ENCODE measurements at places on chromosomes 11 and 22. TPM values are rescaled to one million over a fixed set of nuclear protein-coding genes. Genes with fewer than 3 reads are reported as not detected.
A peak's percentile ranks its signal among the peaks of the same experiment; 100 is the strongest.

DNA sequence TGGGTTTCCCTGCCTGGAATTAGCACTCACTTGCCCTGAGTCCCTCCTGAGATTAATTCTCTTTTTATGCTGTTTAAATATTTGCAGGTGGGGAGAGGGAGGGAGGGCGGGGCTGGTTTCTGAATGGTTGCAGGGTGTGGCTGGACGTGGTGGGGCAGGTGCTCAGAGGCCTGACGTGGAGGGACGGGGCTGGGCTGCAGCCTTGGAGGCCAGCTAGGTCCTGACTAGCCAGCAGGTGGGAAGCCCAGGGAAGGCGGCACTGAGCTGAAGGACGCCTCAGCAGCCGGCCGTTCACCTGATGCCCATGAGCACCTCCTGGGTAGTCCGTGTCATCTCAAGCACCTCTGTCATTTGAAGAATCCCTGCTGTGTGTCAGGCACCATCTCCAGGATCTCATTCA, 21.3 kb downstream of the SGSM1 start:
- DNase-seq, result no peak
- H3K27ac ChIP-seq, result no peak overlapping the region
- H3K4me3 ChIP-seq, result no peak overlapping the region
- H3K36me3 ChIP-seq, result no peaks in the 10 kb centered on the region
- H3K27me3 ChIP-seq, result no peaks in the 10 kb centered on the region

DNA sequence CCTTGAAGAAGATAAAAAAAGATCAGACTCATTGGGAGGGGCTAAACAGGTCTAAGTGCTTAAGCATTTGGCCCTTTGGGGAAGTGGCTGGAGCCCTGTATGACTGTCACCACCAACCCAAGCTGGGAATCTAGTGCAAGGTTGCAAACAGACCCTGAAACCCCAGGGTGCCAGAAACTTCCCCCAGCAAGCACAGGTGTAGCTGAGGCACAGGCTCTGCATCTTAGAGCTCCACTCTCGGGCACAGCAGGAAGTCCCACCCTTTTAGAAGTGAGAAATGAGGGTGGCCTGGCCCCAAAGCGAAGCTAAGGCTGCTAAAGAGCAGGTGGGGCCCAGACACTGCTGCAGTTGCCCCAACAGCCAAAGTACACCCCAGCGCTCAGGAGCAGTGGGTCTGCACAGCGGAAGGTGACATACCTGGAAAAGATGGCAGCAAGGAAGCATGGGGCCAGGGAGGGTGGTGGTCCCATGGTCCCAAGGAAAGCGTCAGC, 5.8 kb upstream of the KDM2A start:
- DNase-seq, result no peak
- peak overlapping the region; percentile 71 for H3K27ac ChIP-seq
- H3K36me3 ChIP-seq, result no peaks in the 10 kb centered on the region

GRCh38 chr11:6824136-6824823, 21.2 kb upstream of the OR10A5 start:
- no peak overlapping the region for H3K4me3 ChIP-seq
- DNase-seq, result no peak
- peaks cover 10% of the 10 kb centered on the region for H3K4me1 ChIP-seq

- H3K27ac ChIP-seq, result no peak overlapping the region
- no peaks in the 10 kb centered on the region for H3K36me3 ChIP-seq
- peaks cover 47% of the 10 kb centered on the region for H3K4me1 ChIP-seq
- no peaks in the 10 kb centered on the region for H3K27me3 ChIP-seq
- no peak overlapping the region for H3K4me3 ChIP-seq
- DNase-seq, result no peak
Measured at GRCh38 chr22:40472051-40472450, 101.7 kb downstream of the SGSM3 start.

- peaks cover 51% of the 10 kb centered on the region for H3K4me1 ChIP-seq
- no peak overlapping the region for H3K4me3 ChIP-seq
- peaks cover 2% of the 10 kb centered on the region for H3K36me3 ChIP-seq
- H3K27me3 ChIP-seq, result no peaks in the 10 kb centered on the region
Measured at GRCh38 chr11:95586155-95586554, 203.4 kb downstream of the FAM76B start.

DNA sequence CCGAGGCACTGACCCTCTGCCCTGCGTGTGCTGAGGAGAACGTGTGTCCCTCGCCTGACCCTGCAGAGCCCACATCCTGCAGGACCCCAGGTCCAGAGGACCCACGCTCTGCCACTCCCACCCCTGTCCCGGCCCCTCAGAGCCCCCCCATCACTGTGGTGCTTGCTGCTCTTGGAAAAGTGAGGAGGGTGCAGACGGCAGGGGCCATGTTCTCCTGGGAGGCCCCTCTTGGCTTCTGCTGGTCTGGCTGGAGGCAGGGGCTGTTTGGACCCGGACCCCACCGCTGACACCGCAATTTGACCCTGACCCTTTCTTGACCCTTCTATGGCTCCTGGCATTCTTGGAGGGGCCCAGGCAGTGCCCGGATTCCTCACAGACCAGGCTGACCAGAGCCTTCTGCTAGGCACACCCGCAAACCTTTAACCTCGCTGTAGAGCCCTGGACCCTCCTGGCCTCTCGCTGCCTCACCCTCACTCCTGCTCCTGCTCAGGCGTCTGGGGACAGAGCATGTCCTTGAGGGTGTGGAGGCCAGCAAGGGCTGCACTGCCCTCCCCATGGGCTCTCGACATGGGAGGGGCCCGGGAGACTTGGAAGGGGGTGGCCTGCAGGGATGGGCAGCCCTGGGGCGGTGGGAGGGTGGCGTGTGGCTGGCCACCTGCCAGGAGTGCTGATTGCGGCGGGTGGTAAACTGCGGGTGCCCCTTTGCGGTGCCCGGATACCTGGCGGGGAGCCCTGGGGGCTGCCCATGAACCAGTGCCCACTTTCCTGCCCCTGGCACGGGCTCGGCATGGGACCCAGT, 37.0 kb upstream of the MUC5AC start:
- no peaks in the 10 kb centered on the region for H3K27me3 ChIP-seq
- no peak overlapping the region for H3K27ac ChIP-seq

DNA sequence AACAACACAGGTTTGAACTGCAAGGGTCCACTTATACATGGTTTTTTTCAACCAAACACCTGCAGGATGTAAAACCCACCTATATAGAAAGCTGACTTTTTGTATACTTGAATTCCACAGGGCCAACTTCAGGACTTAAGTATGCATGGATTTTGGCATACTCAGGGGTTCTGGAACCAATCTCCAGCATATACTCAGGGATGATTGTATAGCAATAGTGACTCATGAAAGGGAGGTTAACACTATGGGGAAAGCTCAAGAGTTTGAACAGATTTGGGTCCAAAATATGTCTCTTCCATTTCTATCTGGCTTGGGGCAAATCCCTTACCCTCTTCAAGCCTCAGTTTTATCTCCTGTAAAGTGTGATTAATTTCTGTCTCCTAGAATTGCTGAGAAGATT, 94.9 kb downstream of the MICAL2 start:
- peaks cover 78% of the 10 kb centered on the region for H3K4me1 ChIP-seq
- peak overlapping the region; percentile 18 for H3K27ac ChIP-seq
- peak overlapping the region; percentile 83 for H3K4me3 ChIP-seq
- H3K27me3 ChIP-seq, result no peaks in the 10 kb centered on the region

- H3K36me3 ChIP-seq, result peaks cover 11% of the 10 kb centered on the region
- H3K27me3 ChIP-seq, result peaks cover 36% of the 10 kb centered on the region
- DNase-seq, result peak; percentile 82
- peaks cover 37% of the 10 kb centered on the region for H3K4me1 ChIP-seq
- H3K27ac ChIP-seq, result no peak overlapping the region
Measured at GRCh38 chr11:57480409-57481137, 20.2 kb downstream of the RTN4RL2 start.

DNA sequence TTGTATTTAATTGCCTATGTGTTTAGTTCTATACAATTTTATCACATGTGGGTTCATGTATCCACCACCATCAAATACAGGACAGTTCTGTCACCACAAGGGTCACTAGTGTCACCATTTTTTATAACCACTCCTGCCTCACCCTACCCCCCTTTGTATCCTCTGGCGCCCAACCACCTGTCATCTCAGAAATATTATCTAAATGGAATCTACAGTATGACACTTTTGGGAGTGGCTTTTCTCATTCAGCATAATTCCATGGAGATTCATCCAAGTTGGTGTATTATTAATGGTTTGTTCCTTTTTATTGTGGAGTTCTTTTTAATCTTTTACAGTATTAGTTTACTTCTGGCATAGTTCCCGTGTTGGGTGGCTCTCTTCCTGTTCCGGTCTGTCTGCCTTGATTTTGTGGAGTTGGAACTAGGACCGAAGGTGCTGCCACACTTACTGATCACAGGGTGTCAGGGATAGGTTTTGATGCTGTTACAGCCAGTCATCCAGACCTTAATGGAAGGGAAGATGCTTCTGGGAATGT, 58.5 kb downstream of the TNRC6B start:
- no peak for DNase-seq
- no peak overlapping the region for H3K27ac ChIP-seq
- peaks cover 71% of the 10 kb centered on the region for H3K4me1 ChIP-seq
- no peaks in the 10 kb centered on the region for H3K27me3 ChIP-seq

GRCh38 chr11:606245-606644, 9.5 kb downstream of the IRF7 start:
- no peak overlapping the region for H3K4me3 ChIP-seq
- no peaks in the 10 kb centered on the region for H3K4me1 ChIP-seq
- no peak overlapping the region for H3K27ac ChIP-seq
- no peaks in the 10 kb centered on the region for H3K27me3 ChIP-seq

- peaks cover 61% of the 10 kb centered on the region for H3K4me1 ChIP-seq
- peak; percentile 44 for DNase-seq
- no peaks in the 10 kb centered on the region for H3K27me3 ChIP-seq
- peak overlapping the region; percentile 87 for H3K27ac ChIP-seq
Measured at GRCh38 chr11:117097389-117098268, 599 bp downstream of the SIK3 start.

- no peak overlapping the region for H3K27ac ChIP-seq
- H3K36me3 ChIP-seq, result no peaks in the 10 kb centered on the region
- H3K4me3 ChIP-seq, result no peak overlapping the region
- H3K27me3 ChIP-seq, result peaks cover 12% of the 10 kb centered on the region
- no peaks in the 10 kb centered on the region for H3K4me1 ChIP-seq
Measured at GRCh38 chr11:117479372-117479771, 151.7 kb downstream of the CEP164 start.

DNA sequence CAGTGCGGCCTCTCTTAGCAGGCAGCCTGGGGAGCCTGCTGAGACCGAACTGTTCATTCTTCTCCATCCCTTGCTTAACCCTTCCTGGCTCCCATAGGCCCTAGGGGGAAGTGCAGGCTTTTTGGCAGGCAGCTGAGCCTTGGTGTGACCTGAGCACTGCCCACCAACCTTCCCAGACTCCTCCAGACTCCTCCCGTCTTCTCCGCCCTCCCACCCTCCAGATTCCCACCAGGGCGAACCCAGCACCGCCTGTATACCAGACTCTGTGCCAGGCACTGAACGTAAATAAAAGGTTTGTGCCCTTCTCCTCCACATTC, 7.9 kb downstream of the RELT start:
- H3K27me3 ChIP-seq, result no peaks in the 10 kb centered on the region
- DNase-seq, result no peak
- no peaks in the 10 kb centered on the region for H3K36me3 ChIP-seq
- no peak overlapping the region for H3K4me3 ChIP-seq

DNA sequence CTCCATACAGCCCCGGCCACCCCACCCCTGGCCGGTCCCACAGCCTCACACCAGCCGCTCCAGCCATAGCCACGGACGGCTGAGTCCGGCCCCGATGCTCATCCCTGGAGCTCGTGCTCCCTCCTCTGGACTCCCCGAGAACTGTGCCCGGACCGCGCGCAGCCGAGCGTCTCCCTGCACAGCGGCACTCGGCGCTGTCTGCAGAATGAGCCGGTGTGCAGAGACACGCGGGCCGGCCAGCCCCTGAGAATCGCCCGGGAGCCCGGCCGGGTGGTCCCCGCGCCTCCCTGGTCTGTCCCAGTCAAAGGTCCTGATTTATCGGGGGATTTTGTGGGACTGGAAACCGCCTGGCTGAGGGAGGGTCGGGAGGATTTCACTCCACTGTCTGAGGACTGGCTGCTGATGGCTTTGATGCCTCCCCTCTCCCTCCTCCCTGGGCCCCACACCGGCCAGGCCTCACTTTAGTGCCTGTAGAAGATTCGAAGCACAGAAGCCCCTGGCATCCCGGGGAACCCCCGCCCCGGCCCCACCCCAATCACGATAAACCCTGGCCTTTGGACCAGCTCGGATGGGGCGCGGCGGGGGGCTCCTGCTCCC, 102.7 kb downstream of the BRD1 start:
- DNase-seq, result peak; percentile 83
- H3K36me3 ChIP-seq, result no peaks in the 10 kb centered on the region
- H3K27me3 ChIP-seq, result peaks cover 27% of the 10 kb centered on the region

DNA sequence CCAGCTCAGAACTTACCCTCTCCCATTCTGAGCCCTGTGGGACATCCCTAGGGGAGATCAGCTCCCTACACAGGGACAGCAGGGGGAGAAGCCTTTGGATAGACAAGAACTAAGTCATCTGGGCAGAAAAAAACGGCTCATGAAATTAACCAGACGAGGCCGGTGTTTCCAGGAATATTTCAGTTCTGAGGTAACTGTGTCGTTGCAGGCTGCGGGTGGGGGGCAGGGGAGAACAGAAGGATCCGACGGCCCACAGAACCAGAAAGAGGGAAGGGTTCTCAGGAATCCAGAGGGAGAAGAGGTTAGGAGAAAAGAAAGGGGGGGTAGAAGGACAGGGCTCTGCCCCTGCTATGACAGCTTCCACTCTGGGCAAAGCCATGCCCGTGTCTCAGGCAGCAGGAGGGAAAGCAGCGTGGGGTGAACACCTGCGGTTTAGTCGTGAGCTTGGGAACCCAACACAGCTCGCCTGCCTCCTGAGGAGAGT, 3.6 kb downstream of the CLCF1 start:
- H3K4me1 ChIP-seq, result peaks cover 49% of the 10 kb centered on the region
- peaks cover 56% of the 10 kb centered on the region for H3K27me3 ChIP-seq
- H3K4me3 ChIP-seq, result no peak overlapping the region
- DNase-seq, result no peak

DNA sequence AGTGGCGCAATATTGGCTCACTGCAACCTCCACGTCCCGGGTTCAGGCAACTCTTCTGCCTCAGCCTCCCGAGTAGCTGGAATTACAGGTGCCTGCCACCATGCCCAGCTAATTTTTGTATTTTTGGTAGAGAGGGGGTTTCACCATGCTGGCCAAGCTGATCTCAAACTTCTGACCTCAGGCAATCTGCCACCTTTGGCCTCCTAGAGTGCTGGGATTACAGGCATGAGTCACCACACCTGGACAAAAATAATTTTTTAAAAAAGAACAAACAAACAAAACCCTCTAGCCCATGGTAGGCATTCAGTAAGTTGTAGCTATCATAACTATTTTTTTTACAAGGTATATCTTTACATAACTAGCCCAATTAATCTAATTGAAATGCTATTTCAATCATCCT, 73.9 kb upstream of the CAPRIN1 start:
- no peak for DNase-seq
- no peaks in the 10 kb centered on the region for H3K4me1 ChIP-seq
- peaks cover 38% of the 10 kb centered on the region for H3K27me3 ChIP-seq
- no peak overlapping the region for H3K27ac ChIP-seq

- no peak overlapping the region for H3K4me3 ChIP-seq
- DNase-seq, result no peak
- no peaks in the 10 kb centered on the region for H3K27me3 ChIP-seq
- H3K27ac ChIP-seq, result no peak overlapping the region
- H3K36me3 ChIP-seq, result no peaks in the 10 kb centered on the region
Measured at GRCh38 chr22:19629331-19629719, 85.0 kb upstream of the SEPTIN5 start.

The UCP3 gene
- 5.4 TPM for total RNA-seq

The IGF2 gene
- total RNA-seq, result 40.4 TPM

The NAGA gene
- 27.5 TPM for total RNA-seq

The TNNT3 gene
- 5.6 TPM for total RNA-seq

The MMP12 gene
- not detected for total RNA-seq

The PIH1D2 gene
- 0.36 TPM for total RNA-seq

The GLB1L2 gene
- 2.4 TPM for total RNA-seq

The ADAMTS8 gene
- not detected for total RNA-seq

The RTN4RL2 gene
- total RNA-seq, result 0.97 TPM

The DDI1 gene
- total RNA-seq, result not detected

The JHY gene
- 5.5 TPM for total RNA-seq
